Naive B cell (primary cell): ENCODE measurements at places on chromosomes 1 and 21.

DNA sequence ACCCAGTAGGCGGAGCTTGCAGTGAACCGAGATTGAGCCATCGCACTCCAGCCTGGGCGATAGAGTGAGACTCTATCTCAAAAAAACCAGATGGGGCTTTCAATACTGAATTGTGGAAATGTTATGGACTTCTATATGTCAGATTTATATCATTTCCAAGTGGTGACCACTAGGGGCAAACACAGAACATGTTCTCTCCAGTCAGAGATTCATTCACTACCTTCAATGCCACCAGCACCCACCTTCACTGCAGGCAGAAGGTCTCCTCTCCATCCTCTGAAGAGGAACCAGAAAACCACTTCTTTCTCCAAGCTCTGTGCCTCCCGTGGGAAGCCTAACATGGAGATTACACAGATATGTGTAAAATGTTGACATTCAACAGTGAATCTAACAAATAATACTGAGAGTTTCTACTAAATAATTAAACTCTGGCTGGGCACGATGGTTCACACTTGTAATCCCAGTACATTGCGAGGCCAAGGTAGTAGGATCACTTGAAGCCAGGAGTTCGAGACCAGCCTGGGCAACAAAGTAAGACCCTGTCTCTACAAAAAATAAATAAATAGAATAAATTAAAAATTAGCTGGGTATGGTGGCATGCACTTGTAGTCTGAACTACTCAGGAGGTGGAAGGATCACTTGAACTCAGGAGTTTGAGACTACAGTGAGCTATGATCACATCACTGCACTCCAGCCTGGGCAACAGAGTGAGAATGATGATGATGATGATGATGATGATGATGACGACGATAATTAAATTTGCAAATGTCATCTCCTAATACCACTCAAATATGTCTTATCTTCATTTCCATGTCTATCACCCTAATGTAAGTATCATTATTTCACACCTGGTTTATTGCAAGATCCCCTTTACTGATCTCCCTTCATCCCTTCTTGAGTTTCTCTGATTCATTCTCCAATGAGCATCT, 151.1 kb downstream of the ZNF281 start:
- H3K4me3 ChIP-seq = no peak overlapping the region
- no peaks in the 10 kb centered on the region for H3K36me3 ChIP-seq
- H3K4me1 ChIP-seq = peaks cover 9% of the 10 kb centered on the region
- peak; percentile 24 for DNase-seq
- no peak overlapping the region for H3K27ac ChIP-seq
- no peaks in the 10 kb centered on the region for H3K27me3 ChIP-seq

GRCh38 chr1:118977600-118977999, 10.5 kb downstream of the TBX15 start:
- H3K4me1 ChIP-seq = peaks cover 5% of the 10 kb centered on the region
- no peaks in the 10 kb centered on the region for H3K36me3 ChIP-seq
- H3K4me3 ChIP-seq = no peak overlapping the region
- H3K27me3 ChIP-seq = peaks cover 76% of the 10 kb centered on the region

DNA sequence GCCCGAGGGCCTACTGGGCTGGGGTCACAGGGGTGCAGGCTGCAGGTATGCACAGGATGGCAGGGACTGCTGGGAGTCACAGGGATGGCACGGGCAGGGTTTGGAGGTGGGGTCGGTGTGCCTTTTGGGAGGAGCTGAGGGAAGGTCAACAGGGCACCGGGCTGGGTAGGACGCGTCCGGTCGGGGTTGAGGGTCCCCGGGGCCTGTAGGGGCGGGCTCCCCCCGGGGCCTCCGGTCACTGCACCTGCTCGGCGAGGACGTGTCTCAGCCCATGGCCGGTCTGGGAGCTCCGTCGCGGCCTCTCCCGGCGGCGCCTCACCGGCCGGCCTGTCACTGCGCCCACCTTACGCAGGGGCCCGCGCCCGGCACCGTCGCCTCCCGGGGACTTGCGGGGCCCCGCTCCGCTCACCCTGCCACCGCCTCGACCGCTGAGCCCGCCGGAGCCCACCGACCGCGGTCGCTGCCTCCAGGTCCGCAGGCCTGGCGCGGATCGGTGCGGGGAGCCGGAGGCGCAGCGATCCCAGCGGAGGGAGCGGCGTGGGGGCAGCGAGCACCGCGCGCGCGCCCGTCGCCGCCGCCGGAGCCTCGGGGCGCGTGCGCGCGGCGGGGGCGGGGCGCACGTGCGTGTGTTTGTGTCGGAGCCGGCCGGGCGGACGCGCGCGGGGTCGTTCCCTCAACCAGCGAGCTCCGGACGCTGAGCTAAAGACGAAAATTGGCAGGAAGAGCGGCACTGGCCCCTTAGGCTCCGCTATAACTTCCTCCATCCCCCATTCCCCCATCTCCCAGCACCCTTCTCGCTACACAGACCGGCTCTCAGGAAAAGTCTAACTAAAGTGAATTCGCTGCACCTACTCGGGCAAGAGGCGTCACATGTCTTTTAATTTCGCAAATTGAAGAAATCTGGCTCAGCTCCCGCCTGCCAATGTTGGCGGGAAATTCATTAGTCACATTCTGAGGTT, at the start of gene AMIGO1:
Gene AMIGO1, minus strand, starts transcription at position 552 of the 959 bp plus-strand sequence. CDS start 815 bp downstream, outside the sequence.
- peak within 1 kb of the TSS; percentile 97 for H3K4me3 ChIP-seq
- H3K27ac ChIP-seq = peak within 1 kb of the TSS; percentile 47
- DNase-seq = peak; percentile 58
- peaks cover 28% of the 10 kb centered on the region for H3K27me3 ChIP-seq
- H3K4me1 ChIP-seq = peaks cover 17% of the 10 kb centered on the region
- no peaks in the 10 kb centered on the region for H3K36me3 ChIP-seq

DNA sequence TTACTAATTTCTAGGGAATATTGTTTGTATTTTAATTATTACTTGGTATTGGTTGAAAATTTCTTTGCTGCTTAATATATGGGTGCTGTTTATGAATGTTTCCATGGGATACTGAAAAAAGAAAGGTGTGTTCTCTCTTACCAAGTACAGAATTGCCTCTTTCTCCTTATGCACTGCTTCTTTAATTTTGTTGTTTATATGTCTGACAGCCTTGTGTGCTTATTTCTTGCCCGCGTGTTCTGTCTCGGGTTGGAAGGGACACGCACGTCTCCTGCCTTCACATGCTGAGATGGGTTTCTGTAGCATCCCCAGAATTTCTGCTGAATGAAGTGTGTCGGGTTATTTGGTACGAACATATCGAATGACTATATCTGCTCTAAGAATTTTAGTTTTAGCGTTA, 51.1 kb downstream of the AGPAT3 start:
- no peak overlapping the region for H3K27ac ChIP-seq
- peaks cover 65% of the 10 kb centered on the region for H3K4me1 ChIP-seq
- H3K4me3 ChIP-seq = peak overlapping the region; percentile 95

GRCh38 chr1:164787834-164788231, 228.8 kb downstream of the PBX1 start:
- H3K36me3 ChIP-seq = no peaks in the 10 kb centered on the region
- no peak for DNase-seq
- peaks cover 5% of the 10 kb centered on the region for H3K4me1 ChIP-seq
- no peak overlapping the region for H3K27ac ChIP-seq

- no peak overlapping the region for H3K27ac ChIP-seq
- no peaks in the 10 kb centered on the region for H3K4me1 ChIP-seq
- peaks cover 42% of the 10 kb centered on the region for H3K27me3 ChIP-seq
- no peak overlapping the region for H3K4me3 ChIP-seq
Observed at GRCh38 chr1:18010945-18011344, 96.7 kb upstream of the IGSF21 start.

GRCh38 chr1:184909019-184909418, 65.3 kb downstream of the NIBAN1 start:
- no peaks in the 10 kb centered on the region for H3K27me3 ChIP-seq
- H3K27ac ChIP-seq = no peak overlapping the region
- H3K4me1 ChIP-seq = peaks cover 4% of the 10 kb centered on the region

GRCh38 chr1:39524591-39525365, 33.3 kb downstream of the BMP8A start:
- H3K27ac ChIP-seq = no peak overlapping the region
- H3K4me3 ChIP-seq = peak overlapping the region; percentile 16
- H3K4me1 ChIP-seq = peaks cover 23% of the 10 kb centered on the region
- no peak for DNase-seq

- no peak overlapping the region for H3K4me3 ChIP-seq
- H3K27ac ChIP-seq = no peak overlapping the region
- H3K27me3 ChIP-seq = peaks cover 12% of the 10 kb centered on the region
Observed at GRCh38 chr1:113579256-113580018, 179.8 kb downstream of the PHTF1 start.

DNA sequence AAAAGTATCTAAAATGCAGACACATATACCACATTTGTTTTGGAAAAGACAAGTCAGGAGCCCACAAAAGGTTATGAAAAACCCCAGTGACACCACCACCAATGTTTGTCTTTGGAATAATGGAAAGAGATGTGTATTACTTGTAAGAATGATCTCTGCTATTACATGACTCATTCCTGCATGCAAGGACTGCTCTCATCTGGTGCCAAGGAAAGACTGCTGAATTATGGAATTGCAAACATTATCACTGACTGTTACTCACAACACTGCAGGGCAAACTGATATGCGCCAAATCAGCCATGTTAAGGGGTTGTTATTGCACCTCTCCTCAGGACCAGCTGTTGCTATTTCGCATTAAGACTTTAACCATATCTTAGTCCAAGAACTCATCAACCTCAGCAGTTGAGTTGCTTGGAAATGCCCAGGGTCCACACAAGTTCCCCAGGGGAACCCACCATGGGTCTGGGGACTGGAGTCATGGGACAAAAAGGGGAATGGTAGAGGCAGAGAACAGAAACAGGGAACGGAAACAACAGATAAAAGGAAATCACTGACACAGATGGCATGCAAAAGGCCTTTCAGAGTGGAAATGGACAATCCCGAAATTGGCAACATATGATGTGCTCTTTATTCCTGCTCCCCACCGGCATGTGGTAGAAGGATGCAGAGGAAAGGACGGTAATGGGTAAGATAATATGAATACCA, 34.4 kb downstream of the CAPZB start:
- no peak overlapping the region for H3K4me3 ChIP-seq
- no peaks in the 10 kb centered on the region for H3K36me3 ChIP-seq
- H3K4me1 ChIP-seq = peaks cover 89% of the 10 kb centered on the region
- no peak for DNase-seq

DNA sequence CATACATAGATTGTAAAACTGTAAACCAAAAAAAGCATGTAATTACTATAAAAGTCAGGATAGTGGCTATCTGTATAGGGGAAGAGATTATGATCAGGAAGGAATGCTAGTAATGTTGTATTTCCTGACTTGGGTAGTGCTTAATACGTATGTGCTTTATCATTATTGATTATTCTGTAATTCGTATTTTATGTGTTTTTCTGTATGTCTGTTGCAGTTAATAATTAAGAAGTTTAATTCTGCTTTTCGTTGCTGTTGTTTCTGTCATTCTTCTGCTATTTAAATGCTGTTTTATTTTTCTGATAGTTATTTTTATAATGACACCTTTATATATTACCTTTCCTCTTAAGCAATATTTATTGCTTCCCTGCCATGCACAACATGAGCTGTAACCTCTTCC, 29.3 kb upstream of the TRIM33 start:
- no peak for DNase-seq
- no peak overlapping the region for H3K27ac ChIP-seq
- no peak overlapping the region for H3K4me3 ChIP-seq
- no peaks in the 10 kb centered on the region for H3K36me3 ChIP-seq

DNA sequence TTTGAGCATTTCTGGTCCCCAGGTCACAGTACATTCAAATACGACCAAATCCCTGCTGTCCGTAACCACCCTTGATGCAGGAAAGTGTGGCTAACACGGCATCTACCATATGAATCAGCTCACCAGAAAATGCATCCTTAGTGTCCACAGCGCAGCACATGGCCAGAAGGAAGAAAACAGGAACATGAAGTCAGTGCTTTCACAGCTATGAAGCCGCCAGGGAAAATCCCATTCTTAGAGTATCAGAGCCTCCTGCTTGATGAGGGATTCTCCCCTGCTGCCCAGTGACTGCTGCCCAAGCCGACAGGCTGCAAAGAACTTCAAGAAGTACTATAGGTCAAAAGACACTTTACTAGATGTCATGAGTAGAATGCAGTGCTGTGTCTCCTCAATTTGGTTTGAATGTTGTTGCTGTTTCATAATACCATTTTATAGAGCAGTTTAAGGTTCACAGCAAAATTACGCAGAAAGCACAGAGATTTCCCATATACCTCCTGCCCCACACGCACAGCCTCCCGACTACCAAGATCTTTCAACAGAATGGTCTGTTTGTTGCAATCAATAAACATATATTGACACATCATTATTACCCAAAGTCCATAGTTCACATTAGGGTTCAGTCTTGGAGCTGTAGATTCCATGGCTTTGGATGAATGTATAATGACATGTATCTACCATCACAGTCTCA, 14.5 kb downstream of the TIAM1 start:
- H3K27me3 ChIP-seq = no peaks in the 10 kb centered on the region
- no peak overlapping the region for H3K4me3 ChIP-seq
- H3K27ac ChIP-seq = no peak overlapping the region
- DNase-seq = no peak

DNA sequence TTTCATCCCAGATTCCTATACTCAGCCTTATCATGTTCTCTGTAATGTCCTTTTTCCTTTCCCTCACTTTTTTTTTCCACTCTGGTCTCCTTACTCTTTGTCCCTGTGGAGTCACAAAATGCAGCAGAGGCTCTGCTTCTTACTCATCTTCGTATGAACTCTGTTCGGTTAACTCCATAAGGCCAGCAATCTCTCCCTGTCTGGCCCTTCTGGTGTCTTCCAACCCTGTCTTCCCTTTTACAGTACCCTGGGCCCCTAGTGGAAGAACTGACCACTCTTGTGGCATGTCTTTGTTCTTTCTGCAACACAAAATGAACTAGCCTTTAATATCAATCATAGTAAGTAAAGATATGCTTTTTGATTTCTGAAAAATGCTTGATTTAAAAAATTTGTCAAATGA, 7.1 kb downstream of the CD101 start:
- no peak for DNase-seq
- H3K4me3 ChIP-seq = no peak overlapping the region
- H3K27ac ChIP-seq = no peak overlapping the region

DNA sequence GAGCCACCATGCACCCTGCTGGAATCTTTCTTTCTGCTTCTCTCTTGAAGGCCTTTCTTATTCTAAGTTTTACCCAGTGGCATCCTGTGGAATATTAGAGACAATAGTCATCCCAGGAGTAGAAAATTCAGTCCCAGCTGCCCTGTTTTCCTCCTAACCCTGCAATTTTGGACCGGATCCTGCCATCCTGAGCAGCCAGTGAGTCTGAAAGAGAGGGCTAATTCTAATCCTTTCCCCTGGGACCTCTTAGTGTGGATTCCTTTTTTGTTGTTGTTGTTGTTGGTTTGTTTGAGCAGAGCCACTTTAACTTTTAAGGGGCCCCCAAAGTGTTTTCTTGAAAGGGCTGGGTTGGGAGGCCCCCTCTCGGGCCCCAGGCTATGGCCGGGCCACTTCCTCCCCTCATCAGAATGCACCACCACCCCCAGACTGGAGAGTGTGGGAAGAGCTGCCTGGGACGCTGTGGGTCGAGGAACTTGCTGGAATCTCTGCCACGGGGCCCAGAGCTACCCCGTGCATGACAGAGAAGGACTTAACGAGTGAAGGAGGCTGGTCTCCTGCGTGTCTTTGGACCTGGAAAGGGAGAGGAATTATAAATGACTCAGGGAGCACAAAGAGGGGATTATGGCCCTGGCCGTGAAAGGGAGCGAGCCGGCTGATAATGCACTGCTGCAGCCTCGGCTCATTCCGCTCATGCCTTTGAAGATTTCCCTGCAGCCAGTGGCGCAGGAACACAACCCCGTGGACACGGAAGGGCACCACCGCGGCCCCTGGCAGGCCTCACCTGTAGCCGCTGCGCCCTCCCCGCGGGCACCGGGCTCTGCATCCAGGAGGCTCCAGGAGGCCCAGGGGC, 81.0 kb upstream of the AKT3 start:
- no peak for DNase-seq
- no peaks in the 10 kb centered on the region for H3K4me1 ChIP-seq
- H3K4me3 ChIP-seq = no peak overlapping the region
- H3K27ac ChIP-seq = no peak overlapping the region
- H3K36me3 ChIP-seq = peaks cover 12% of the 10 kb centered on the region
